SK-N-MC (cell line): ENCODE measurements at places on chromosomes 5 and 9.
A peak's percentile ranks its signal among the peaks of the same experiment; 100 is the strongest.

- DNase-seq: no peak
Measured at GRCh38 chr9:28215536-28216299, 642.4 kb upstream of the C9orf72 start.

GRCh38 chr9:126152622-126153362, 173.8 kb upstream of the MVB12B start:
- DNase-seq: no peak

DNA sequence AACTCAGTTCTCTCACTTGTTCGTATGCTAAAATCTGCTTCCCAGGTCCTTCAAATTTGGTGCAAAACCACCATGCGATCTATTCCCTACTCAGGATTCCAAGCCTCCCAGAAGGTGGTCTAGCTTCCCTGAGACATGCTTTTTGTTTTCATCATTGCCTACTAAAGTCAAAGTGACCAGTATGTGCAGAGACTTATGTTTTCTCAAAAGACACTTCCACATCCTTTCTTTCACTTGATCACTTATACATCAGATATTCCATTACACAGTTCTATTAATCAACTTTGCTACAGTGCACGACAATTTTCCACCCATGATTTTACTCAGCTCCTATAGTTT, 242.1 kb downstream of the PAPPA start:
- no peak for DNase-seq

DNA sequence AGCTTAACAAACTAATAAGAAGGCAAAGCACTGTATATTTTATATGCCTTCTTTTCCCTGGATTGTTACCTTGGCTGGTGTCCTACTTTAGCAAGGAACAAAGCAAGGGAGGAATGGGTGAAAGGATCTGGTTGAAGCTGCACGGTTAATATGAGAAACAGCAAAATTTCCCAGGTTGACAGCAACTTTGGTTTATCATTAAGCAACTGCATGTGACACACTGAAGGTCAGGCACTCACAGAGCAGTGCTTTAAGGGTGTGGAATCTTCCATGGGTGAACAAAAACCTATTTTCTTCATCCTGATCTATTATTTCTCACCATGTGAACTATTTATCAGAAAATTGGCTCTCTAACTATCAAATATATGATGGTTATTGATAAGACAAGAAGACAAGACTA, 109.0 kb upstream of the ATP10B start:
- no peak for DNase-seq

- DNase-seq: no peak
Measured at GRCh38 chr9:37620396-37620795, 28.0 kb upstream of the TOMM5 start.

DNA sequence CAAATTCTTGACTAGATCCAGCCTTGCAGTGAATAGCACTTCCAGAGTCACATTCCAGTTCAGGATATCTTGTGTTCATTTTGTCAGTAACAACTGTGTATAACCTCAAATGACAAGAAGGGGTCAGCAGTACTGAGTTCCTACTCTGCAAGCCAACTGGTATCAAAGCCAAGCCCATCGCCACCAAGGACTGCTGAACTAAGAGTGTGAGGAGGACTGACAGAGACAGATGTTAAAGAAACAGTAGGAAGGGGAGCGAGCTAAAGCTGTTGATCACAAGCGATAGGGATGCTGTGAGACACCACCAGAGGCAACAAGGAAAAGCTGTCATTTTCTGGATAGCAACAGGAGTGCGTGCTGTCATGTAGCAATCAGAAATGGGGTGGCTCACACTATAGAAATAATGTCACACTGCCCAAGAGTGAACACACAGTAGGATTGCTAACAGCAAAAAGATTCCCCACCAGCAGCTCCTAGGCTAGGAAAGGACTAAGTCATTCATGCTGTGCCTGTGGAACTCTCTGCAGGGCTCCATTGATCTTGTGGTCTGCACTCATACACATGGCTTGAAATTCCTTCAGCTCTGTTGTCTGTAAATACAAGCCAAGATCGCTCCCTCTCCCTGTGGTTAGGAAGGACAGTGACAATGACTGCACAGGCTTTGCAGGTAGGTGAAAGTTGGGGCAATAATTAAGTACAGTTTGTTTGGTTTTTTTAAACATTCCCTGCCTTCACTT, 658.6 kb downstream of the NR2F1-AS1 start:
- DNase-seq: no peak

DNA sequence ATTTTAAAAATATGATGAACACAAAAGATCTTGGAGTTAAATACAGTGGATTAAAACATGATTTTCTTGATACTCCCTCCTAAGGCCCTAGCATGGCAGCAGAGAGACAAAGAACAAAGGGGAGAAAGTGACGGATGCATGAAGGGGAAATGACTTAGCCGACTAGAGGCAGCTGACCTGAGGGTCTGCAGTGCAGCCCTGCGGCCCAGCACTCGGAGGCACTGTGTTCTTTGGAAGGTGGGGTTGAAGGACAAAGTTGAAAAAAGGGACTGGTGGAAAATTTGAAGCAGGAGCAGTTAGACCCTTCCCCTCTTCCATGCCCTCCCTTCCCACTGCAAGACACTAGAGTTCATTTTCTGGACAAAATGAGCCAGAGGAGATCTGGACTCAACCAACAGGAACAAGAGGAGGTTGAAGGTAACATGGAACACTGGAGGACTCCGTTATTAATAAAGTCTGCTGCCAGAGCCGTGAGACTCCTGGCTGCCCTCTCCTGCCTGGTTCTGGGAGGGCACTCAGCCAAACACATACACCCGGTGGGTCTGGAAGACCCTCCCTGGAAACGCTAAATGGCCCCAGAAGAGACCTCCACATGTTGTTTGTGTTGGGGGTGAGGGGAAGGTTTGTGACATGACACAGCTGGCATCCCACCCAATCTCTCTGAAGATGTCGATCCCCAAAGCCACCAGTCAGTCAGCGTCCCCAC, 98.1 kb downstream of the JMY start:
- DNase-seq: no peak

GRCh38 chr5:149561848-149562247, 10.6 kb upstream of the CSNK1A1 start:
- no peak for DNase-seq

DNA sequence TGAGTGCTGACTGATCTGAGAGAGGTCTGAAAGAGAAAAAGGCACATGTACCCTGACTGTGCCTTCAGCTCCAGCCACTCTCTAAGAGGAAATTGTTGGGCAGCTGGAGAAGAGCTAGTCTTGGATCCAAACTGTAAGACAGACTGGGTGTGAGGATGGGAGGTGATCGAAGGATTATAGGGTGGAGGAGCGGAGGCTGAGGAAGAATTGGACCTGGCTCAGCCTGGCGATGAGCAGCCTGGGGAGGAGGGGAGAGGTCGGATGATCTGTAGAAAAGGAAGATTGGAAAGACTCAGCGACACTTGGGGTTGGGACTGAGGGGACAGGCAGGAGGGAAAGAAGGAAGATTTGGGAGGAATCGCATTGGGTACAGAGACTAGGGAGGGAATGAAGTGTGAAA, 98.6 kb upstream of the SLC25A48 start:
- no peak for DNase-seq

DNA sequence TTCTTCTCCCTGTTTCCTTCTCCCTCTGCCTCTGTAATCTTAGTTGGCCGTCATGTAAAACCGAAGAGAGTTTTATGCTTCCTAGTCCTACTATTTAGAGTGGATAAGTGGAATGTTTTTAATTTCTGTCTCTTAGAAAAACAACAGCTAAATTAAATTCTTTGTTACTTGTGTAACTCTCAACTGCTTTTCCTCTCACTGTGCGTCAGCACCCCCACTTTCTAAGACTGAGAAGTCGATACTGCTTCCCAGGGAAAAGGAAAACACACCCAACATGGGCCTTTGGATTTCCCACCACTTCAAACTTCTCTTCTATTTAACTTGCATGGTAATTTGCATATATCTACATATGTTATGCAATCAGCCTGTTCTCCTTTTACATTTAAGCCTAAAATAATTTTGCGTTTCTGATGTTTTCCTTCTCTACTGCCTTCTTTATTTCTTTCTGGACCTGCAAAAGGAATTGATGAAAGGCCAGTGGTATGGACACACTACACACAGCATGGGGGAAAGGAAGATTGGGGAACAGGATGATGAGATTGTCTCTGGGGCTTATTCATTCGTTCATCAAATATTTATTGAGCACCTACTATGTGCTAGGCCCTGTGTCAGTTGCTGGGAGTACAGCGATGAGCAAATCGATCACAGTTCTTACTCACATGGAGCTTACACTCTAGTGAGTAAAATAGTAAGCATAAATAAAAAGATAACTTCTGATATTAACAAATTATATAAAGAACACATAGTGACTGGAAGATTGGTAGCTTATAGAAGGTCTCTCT, 52.5 kb upstream of the CTNNA1 start:
- DNase-seq: no peak

- no peak for DNase-seq
Measured at GRCh38 chr9:131310833-131311554, 21.5 kb downstream of the PLPP7 start.

- DNase-seq: no peak
Measured at GRCh38 chr9:125749951-125750626, 2.9 kb downstream of the PBX3 start.

DNA sequence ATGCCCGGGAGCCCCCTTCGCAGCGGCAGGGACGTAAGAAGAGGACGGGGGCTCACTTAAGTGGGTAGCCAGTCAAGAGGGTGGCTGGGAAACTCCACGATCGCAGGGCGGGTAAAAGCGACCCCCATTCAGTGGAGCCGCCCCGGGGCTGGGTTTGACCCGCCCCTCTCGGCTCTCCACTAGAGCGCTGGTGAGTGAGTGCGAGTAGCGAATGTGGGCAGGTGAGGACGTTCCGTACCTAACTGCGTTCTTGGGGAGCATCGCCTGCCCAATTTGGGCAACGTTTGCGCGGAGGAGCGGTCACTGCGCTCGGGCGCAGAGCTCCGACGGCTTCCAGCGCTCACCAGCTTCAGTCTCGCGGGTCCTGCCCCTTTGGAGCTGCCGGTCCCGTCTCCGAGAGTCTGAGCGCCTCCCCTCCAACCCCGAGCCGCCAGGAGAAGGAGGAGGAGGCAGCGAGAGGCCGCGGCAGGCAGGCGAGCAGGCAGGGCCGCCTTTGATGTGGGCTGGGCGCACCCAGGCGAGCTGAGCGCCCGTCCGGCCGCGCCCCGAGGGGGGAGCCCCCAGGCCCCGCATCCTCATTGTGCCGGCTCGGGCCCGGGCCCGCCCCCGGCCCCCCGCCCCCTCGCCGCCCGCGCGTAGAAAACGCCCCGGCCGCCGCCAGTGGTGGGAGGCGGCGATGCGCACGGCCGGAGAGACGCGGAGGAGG, at the start of gene FGF18:
Gene FGF18 (plus strand): TSS at position 666 of the 706 bp plus-strand sequence. CDS start 553 bp downstream, outside the sequence.
- no peak for DNase-seq

DNA sequence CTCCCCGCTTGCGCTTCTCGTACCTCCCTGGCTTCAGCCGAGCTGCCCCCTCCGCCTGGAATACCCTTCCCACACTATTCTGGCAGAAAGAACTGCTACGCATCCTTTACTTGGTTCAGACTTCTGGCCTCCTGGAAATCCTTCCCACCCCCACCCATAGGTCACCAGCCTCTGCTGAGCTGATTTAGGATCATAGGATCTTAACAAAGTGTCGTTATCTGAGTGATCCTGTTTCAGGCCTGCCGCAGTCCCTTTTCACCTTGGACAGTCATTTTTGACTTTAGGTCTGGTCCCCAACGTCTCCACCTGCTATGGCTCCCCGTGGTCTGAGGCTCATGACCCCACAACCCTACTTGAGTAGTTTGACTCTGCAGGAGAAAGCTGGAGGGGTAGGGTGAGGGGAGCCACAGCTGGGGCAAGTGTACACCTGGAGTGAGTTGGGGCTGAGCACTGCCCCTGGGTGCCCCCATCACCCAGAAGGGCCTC, 27.3 kb downstream of the EGR1 start:
- no peak for DNase-seq

DNA sequence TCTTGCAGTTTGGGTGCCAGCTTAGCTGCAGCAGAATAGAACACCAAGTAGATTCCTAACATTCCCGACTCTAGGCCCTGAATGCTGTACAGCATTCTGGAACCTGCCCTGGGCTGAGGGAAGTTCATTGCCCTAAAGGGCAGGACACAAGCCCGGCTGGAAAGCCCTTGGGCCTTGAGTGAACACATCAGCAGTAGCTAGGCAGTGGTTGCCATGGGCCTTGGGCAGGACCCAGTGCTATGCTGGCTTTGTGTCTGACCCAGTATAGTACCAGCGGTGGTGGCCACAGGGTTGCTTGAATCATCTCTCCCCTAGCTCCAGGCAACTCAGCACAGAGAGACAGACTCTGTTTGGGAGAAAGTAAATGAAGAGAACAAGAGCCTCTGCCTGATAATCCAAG, 137.8 kb downstream of the AGTPBP1 start:
- DNase-seq: no peak

DNA sequence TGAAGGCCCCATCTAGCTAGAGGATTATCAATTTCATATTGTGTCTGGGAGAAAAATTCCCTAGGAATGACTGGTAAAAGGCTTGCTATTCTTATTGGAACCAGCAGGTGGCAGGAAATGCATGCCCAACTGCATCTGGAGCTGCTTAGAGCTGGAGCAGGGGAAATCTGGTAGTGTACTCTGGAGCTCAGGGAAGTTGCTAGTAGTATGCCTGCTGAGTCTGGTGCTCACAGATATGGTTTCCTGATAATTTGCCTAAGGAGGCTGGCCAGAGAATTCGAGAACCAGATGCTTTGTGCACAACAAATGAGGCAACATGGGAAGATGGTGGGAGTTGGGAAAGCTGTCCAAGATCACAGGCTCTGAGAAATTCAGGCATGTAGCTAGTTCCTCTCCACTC, 53.7 kb downstream of the G3BP1 start:
- DNase-seq: peak; percentile 12

- DNase-seq: no peak
Measured at GRCh38 chr9:88716596-88717290, 181.8 kb downstream of the NXNL2 start.

DNA sequence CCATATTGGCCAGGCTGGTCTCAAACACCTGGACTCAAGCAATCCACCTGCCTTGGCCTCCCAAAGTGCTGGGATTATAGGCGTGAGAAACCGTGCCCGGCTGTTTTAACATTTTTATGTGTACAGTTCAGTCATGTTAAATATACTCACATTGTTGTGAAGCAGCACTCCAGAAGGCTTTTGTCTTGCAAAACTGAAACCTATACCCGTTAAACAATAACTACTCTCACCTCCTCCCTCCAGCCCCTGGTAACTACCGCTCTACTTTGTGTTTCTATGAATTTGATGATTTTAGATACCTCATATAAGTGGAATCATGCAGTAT, 23.1 kb upstream of the SHB start:
- DNase-seq: no peak
